Fibroblast of skin of abdomen (primary cell): ENCODE measurements at places on chromosomes 12 and 14.

GRCh38 chr14:57209561-57209960 is 59.1 kb downstream of the EXOC5 start:
- DNase-seq: peak; percentile 62

GRCh38 chr14:41505491-41505890 is 101.2 kb upstream of the LRFN5 start:
- no peak for DNase-seq

GRCh38 chr12:19120795-19121194 is 8.7 kb upstream of the PLEKHA5 start:
- DNase-seq: no peak

GRCh38 chr14:23094666-23095195 is at the start of gene ACIN1:
Gene ACIN1, minus strand, starts transcription at chr14:23095136. Its CDS starts 24 bp downstream, at chr14:23095112.
- DNase-seq: peak; percentile 90

- no peak for DNase-seq
Observed at GRCh38 chr14:71563492-71564153, 368.6 kb upstream of the RGS6 start.

- no peak for DNase-seq
Observed at GRCh38 chr12:69511469-69512267, 41.5 kb downstream of the FRS2 start.

DNA sequence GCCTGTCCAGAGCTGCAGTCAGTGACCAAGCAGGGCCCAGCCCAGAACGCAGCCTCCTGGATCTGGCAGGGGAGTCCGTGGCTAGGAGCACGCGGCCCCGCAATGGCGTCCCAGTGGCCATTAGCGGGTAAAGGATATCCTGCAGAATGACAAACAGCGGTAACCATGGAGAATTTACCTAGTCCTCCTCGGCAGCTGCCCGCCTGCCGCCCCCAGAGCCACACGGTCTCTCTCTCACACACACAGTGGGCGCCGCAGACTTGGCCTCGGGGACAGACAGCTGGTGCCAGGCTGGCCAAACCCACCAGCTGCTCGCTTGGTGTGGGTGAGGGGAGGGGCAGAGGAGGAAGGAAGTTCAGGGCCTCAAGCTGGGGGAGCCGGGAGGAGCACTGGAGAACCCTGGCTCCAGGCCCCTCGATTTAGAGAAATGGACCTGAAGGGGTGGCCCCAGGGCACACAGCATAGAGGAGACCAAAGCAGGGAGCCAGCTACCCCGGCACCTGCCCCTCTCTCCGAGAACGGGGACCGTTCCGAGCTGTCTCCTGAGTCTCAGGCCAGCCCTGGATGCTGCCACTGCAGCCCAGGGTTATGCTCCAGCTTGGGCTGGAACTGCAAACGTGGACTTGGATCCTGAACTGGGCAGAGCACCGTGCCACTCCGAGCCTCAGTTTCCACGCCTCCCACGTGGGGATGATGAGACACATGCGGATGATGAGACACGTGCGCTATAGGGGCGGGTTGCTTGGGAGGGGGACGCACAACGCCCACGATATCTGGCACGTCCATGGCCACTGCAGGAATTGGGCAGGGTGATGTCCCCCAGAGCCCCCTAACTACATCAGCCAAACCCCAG is 3.4 kb downstream of the CDK2AP1 start:
- no peak for DNase-seq

GRCh38 chr12:48717252-48717695 is 767 bp upstream of the CCNT1 start:
- DNase-seq: no peak

DNA sequence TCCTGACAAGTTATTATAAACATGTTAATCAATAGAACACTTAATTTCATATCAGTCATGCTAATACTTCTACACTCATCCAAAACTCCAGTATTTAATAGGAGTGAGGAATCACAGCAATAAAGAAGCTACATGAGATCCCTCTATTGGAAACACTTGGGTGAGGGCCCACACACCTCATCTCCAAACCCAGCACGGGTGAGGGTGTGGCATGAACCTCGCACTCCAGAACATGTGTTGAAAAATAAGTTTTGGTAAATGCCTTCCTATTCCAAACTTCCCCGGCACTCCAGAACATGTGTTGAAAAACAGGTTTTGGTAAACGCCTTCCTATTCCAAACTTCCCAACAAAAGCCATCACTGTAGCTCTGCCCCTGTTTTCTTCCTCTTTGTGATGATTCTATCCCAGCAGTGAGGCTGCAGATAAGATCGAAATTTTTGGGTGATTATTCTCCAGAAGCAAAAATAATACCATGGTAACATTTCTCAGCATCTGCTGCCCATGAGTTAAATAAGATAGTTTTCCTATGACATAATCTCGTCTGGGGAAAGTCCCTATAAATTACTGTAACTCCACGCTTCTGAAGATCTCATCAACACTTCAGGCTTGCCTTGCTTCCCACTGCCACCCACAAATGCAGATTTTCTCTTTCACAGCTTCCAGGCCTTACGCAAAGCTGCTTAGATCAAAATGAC is 24.4 kb upstream of the PTPRB start:
- DNase-seq: peak; percentile 89
